ENCODE measurements at places on chromosomes 2 and 18. TPM values are rescaled to one million over a fixed set of nuclear protein-coding genes. Genes with fewer than 3 reads are reported as not detected.

DNA sequence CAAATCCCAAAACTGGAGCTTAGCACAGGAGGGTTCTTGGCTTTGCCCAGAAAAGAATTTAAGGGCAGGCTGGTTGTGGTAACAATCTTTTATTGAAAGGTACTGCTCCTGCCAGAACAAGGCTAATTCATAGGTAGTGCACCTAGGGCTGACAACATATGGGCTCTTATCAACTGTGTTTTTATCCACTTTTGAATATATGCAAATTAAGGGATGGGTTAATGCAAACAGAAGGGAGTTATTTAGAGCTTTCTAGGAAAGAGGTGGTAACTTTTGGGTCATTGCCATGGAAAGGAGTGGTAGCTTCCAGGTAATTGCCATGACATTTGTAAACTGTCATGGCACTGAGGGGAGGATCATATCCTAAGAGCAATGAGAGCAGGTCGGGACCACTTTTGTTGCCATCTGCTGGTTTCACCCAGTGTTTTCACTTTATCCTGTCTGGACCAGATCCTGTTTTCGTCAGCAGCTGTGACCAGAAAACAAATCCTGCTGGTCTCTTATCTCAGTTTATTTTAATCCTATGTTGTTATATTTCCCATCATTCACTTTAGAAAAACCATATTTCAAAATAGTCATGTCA is 981 bp downstream of the C2orf66 start:
- DNase-seq, result no peak

DNA sequence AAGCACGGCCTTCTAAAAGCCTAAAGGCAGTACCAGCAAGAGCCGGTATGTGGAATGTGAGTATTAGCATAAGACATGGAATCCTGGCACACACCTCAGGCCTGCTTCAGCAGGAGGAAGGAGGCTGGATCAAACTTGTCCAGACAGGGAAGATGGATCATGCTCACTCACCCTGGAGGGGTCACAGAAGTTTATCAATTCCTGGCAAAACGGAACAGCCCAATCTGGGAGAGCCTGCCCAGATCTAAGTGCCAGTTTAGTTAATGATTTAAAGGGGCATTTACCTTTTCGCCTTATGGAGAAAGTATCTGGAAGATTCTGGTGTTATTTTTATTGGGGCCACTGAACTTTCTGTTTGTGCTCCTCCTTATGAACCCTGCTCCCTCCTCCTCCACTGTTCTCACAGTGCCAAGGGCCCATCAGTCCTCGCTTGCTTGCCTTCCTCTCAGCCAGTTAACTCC is 58.3 kb upstream of the NFE2L2 start:
- DNase-seq, result no peak

DNA sequence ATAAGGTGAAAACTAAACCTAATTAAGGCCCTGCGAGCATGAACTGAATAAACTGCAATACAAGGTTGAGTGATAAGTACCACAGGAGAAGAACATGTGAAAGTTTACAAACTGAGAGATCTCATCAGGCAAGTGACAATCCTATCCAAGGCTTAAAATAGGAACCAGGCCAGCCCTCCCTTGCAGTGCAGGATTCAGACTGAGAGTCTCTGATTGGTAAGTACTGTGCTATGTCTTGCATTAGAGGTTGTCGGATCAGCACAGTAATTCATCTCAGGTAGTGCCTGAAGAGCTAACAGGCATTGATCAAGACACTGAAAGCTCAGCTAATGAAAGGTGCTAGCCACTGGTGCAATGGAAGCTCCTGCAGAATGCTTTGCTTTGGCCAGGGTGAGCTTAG is 801.7 kb upstream of the ID2 start:
- DNase-seq, result no peak

- DNase-seq, result no peak
Observed at GRCh38 chr2:41410011-41410410, 637.8 kb upstream of the PKDCC start.

- no peak for DNase-seq
Observed at GRCh38 chr2:119574108-119574815, 30.0 kb downstream of the CFAP221 start.

GRCh38 chr2:108968619-108969018 is 20.4 kb downstream of the EDAR start:
- DNase-seq, result no peak

C2orf78 gene
- not detected for total RNA-seq

SCN3A gene
- total RNA-seq, result under 0.01 TPM

DNA sequence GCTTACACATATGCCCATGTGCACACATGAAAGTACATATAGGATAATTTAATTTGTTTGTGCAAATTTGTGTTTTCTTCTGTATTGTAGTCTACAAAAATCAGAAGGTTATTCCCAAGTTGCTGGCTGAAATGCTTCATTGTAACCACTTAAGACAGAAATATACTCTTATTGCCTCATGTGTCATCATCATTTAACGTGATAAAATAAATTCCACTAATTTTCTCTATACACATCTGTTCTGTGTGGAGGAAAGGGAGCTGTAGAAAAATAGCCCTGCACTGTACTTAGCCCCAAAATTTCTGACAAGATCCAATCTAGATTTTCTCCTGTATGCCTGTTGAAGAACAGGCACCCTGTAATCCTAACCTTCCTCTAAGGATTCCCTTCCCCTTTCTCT is 20.4 kb upstream of the NR4A2 start:
- DNase-seq, result no peak

DNA sequence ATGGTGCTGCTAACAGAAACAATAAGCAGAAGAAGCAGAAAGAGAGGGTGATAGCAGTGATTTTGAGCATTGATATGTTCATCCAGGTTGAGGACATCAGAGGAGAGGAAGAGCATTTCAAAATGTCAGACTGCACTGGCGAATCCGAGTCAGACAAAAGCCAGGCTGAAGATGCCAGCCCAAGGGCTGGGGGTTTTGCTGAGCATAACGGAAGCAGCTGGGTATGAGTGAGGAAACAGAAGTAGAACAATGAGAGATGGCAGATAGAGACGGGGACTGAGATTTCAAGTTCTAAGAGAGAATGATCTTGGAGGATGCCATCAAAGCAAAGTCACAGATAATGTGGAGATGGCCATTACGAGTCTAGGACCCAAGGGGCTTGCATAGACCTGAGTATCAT is 151.2 kb downstream of the RNF144A start:
- no peak for DNase-seq

DNA sequence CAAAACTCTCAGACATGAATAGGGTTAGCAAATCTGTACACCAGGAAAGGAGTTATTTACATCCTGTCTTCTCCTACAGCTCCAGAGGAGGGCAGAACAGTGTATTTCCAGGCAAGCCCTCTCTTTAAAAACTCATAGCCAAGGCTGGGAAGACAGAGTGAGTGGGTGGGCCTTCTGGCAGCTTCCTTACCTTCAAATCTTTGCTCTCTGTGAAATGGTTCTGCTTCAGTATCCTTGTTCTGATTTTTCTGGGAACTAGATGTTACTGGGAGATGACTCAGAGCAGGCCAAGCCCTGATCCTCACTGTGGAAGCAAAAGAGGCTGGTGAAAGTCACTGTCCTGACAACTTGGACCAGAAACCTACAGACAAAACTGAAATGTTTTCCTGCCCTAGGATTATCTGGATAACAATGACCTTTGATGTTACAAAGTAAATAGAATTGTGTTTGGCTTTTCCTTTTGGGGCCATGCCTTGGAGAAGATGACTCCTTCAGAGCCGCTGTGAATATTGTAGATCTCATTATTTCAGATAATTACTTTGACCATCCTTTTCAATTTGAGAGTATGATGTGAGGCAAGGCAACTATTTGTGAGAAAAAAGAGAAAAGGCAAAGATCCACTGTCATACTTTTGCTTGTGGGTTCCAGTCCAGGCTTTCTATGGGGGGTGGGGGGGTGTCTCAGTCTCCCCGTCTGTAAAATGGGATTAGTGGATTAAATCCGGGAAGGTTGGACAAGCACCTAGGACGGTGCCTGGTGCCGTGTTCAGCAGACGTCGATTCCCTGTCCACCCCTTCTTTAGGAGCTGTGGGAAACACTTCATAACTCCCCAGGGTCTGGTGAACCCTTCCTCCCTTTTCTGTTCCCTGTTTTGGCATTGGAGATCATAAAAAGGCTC is 644 bp upstream of the QPCT start:
- DNase-seq, result no peak

DNA sequence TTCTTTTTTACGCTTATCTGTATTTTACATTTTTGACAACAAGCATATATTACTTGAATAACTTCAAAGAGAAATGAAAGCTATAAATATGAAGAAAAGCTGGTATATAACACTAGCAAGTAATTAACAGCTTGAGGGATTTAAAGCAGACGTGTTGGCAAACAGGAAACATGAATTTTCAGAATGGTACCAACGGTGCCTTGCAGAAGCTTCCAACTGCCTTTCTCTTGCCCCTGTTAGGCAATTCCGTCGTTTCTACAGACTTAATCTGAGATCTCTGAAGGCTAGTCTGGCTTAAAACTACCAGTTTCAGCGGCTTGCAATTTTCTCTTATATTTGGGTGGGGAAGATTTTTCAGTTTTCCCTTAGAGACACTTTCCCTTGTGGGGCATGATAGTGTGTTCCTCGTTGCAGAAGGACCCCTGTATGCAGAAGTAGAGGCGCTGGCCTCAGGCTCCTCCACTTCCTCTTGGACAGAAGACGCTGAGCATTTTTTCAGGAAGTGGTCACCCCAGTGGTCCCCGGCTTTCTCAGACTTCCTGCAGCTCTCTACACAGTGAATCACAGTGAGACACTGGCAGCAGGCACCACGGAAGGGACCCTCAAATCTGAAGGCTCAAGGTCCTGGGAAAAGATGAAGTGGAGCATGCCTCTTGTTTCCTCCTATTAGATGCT is 56.2 kb upstream of the SLC16A14 start:
- DNase-seq, result no peak

DNA sequence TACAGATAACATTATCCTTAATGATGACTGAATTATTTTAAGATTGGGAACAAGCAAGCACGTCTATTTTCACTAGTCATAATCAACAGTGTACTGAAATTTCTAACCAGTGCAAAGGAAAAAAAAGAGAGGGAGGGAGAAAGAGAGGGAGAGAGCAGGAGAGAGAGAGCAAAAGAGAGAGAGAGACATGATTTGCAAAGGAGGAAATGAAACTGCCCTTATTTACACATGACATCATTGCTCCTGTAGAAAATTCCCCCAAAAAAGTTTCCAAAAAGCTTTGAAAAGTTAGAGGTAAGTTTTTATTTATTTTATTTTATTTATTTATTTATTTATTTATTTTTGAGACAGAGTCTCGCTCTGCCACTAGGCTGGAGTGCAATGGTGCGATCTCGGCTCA is 355.3 kb upstream of the CELF4 start:
- no peak for DNase-seq

RBKS gene
- 0.67 TPM for total RNA-seq

DNA sequence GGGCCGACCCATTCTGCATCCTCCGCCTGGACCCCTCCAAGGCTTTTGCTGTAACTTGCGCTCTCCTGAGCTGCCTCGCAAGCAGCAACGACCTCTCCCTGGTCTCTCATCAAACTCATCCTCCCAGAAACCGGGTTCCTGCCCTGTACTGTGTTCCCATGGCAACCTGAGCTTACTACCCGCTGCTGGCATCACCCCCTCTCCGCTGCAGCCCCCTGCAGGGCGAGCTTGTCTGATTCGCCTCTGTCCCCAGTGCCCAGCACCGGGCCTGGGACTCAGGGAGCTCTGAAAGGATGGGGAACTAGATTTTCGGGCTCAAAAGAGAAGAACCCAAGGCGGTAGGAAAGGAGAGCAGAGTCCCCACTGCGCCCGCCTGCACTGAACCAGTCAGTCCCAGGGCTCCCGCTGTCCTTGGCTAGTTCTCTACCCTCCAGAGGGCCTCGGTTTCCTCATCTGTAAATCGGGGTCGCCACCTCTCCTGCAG is 463 bp downstream of the HS1BP3 start:
- DNase-seq, result no peak

GRCh38 chr2:133489641-133490410 is 78.4 kb downstream of the NCKAP5 start:
- no peak for DNase-seq

Measured in pulmonary artery endothelial cell (primary cell).